ENCODE measurements at places on chromosomes 4 and X.
A peak's percentile ranks its signal among the peaks of the same experiment; 100 is the strongest.

- DNase-seq = no peak
Measured at GRCh38 chr4:143473334-143474126, 40.0 kb upstream of the SMARCA5 start.

- peak; percentile 8 for DNase-seq
Measured at GRCh38 chr4:37188100-37188499, 56.4 kb upstream of the NWD2 start.

DNA sequence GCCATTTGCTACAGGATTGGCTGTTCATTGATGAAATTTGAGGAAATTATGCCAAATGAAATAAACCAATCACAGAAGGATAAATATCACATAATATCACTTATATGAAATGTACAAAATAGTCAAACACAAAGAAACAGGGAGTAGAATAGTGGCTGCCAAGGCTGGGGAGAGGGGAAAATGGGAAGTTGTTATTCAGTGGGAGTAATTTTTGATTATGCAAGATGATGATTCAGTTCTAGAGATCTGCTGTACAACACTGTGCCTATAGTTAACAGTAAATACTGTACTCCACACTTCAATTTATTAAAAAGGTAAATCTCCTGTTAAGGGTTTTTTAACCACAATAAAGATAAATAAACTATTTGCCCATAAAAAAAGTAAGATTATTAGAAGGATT lies 101.1 kb downstream of the TMA16 start:
- DNase-seq = no peak

GRCh38 chr4:150211016-150211415 lies 132.8 kb downstream of the DCLK2 start:
- DNase-seq = no peak

DNA sequence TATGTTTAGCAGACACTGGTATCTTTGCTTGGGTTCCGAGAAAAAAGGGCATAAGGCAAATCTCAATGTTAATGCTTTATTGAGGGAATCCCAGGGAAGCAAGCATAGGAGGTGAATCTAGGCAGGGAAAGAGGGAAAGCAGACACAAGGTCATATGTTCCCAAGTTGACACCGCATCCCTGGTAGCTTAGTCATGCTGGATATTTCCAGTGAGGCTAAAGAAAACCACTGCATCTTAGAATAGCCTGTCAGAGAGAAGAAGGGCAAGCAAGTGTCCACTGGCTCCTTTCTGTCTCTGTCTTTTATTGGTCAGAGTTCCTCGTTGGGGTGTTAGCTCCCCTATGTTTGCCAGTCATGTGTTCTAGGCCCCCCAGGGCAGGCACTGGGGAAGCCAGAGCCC lies 104.7 kb downstream of the NKX6-1 start:
- DNase-seq = no peak

DNA sequence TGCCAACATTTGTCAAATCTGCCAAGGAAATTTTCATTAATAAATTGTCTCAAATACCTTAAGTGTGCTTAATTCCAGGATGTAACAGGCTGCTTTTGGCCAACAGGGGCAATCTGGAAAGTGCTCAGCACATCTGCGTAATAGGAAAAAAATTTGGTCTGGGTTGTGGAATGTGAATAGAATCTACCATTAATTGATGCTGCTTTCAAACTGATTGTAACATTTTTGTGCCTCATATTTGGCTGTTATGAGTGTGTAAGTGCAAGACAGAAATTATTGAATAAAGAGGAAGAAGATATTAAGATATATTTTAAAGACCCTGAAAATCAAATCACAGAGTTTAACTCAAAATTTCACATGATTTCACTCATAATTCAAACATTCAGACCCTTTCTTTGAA lies 41.1 kb downstream of the REELD1 start:
- DNase-seq = no peak

GRCh38 chr4:119810001-119810400 lies 181.4 kb upstream of the PDE5A start:
- DNase-seq = no peak

DNA sequence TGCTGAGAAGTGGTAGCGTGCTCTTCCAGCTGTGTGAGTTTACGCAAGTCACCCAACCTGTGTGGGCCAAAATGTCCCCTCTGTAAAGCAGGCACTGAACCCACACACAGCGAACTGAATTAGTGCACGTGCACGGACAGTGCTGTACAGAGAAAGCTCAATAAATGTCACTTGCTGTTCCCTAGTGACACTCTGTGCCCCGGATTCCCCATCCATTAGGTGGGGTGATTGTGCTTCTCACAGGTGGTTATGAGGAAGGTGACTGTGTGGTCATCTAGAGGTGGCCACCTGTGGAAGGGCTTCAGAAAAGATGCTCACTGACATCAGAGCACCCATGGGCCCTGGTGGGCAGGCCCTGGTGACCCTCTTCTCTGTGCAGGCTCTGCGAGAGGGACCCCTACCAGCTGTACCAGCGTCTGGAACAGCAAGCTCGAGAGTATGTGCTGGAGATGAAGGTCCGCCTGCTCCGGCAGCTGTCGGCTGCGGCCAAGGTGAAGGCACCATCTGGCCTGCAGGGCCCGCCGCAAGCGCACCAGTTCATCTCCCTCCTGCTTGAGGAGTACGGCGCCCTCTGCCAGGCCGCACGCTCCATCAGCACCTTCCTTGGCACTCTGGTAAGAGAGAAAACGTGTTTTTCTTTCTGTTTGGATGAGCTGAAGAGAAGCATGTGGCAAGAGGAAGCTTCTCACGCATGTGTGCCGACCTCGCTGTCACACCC lies 94.3 kb downstream of the FAM193A start:
- DNase-seq = no peak

GRCh38 chr4:20474119-20474518 lies 222.4 kb downstream of the SLIT2 start:
- DNase-seq = no peak

GRCh38 chr4:128835498-128836222 lies 26.2 kb downstream of the JADE1 start:
- no peak for DNase-seq

DNA sequence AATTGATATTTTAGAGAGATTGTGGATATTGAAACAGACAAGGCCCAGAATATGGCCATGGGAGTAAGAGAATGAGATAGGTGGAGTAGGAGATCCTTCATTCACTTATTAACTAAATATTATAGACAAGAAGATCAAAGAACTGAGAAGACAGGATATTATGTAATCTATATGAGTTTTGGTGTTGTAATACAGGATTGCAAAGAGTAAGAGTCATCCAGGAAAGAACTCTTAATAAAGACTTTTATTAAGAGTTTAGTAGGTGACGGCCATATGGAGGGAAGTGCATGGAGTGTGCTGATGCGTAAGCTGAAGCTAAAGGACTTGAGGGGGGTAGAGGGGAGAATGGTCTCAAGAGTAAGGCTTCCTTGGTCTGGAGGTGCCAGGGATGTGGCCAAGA lies 153.7 kb downstream of the VEGFC start:
- DNase-seq = no peak

DNA sequence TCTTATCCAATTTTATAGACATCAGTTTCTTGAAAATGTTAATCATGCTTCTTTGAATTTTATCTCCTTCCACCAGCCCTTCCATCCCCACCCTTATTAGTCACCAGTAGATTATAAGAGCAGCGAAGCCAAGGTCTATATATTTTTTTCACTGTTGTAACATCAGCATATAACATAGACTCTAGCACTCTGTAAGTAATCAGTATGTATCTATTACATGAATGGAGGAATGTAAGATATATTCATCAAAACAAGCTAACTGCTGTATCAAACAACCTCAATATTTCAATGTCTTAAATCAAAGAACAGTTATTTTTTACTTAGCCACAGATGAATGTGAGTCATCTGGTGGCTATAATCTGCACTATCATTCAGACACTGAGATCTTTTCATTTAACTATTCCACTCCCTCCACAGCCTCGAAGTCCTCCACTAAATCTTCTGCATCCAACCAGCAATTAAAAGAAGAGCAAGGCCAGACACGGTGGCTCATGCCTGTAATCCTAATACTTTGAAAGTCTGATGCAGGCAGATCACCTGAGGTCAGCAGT lies 178.9 kb downstream of the CENPC start:
- no peak for DNase-seq

GRCh38 chr4:119933606-119934005 lies 133.0 kb downstream of the MAD2L1 start:
- no peak for DNase-seq

DNA sequence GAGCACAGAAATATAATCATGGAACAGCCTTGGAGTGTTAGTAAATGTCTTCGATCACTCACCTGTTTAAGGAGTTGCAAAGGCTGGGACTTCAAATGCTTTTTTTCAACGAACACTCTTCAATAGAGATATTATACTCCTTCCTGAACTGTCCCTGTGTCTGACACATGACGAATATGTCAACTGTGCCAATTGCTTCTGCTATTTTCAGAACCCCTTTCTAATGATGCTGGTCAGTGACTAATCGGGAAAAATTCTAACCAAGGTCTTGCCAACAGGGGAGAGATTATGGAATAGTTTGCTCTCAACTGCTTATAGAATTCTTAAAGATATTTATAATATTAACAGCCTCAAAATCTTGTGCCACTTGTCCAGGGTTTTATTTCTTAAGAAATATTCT lies 8.5 kb upstream of the KLHL34 start:
- no peak for DNase-seq

- DNase-seq = no peak
Measured at GRCh38 chr4:48254381-48255071, 15.1 kb downstream of the TEC start.

DNA sequence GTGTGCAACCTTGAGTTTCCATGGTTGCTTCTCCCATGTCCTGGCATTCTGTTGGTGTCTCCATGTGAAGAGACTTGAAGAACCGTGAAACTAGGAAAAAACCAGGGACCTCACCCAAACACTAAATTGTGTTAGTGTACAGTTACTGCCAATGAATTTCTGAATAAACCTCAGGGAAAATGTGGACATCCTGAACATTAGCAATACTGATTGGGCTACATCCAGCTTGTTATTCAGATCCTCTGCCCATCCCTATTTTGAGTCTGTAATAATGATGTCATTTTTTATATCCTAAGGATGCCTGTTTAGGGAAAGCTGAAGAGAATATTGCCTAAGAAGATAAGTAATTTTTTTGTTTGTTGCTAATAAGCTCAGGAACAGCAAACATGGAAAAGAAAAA lies 262.7 kb downstream of the TMA16 start:
- DNase-seq = no peak

- DNase-seq = peak; percentile 57
Measured at GRCh38 chr4:23333946-23334878, 555.6 kb downstream of the PPARGC1A start.

DNA sequence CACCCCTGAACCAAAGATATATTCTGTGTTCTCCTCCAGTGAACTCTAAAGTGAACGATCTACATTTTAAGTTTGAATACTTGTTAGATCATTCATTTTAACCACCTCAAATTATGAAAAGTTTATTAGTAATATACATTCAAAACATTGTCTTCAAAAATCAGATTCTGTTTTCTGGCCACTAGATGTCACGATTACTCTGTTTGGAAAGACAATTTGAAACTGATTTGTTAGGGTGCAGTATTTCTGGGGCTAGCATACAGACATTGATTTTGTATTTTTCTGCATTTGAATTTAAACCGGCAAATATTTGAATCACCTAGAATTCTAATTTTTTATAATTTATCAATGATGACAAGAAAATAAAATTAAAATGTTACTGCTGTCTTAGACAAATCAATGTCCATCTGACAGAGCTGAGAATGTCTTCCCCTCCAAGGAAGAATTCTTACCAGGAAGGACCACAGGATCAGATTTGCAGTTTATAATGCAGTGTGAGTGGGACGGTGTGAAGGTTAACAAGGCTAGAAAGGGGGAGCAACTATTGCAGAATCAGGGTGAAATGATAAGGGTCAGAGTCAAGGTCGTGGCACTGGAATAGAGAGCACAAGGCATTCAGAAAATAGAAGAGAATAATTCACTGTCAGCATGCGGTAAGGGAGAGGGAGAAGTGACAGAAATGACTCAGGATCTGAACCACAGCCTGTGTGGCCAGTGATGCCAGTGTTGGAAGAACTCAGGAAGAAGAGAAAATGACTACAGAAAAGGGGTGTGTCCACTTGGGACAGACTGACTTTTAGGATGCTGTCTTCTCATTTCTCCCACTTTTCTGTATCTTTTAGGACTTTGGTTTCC lies 91.6 kb downstream of the ANXA10 start:
- DNase-seq = peak; percentile 12

DNA sequence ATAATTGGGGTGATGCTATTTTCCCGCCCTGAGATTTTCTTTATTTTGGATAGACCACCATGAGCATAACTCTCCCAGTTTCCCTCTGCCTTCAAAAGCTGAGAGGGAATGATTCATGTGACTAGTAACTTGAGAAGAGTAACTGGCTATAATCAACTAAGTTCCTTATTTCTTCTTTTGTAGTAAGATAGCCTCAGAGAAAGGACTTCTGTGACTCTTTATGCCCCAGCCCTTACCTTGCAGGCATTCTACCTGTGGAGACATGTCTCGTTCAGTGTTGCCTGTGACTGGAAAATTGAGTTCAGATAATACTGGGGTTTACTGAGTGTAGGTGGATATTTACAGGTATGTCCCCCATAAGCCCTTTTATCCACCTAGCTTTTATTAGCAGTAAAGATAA lies 715.4 kb upstream of the HS3ST1 start:
- no peak for DNase-seq

- no peak for DNase-seq
Measured at GRCh38 chrX:28609917-28610613, 22.8 kb downstream of the IL1RAPL1 start.

GRCh38 chr4:26484516-26484915 lies 5.8 kb downstream of the CCKAR start:
- no peak for DNase-seq

GRCh38 chrX:48848847-48849246 lies 13.4 kb upstream of the PCSK1N start:
- no peak for DNase-seq

- no peak for DNase-seq
Measured at GRCh38 chr4:119210775-119211174, 1.7 kb upstream of the USP53 start.

GRCh38 chr4:112889619-112890527 lies 159.6 kb upstream of the ANK2 start:
- DNase-seq = no peak

DNA sequence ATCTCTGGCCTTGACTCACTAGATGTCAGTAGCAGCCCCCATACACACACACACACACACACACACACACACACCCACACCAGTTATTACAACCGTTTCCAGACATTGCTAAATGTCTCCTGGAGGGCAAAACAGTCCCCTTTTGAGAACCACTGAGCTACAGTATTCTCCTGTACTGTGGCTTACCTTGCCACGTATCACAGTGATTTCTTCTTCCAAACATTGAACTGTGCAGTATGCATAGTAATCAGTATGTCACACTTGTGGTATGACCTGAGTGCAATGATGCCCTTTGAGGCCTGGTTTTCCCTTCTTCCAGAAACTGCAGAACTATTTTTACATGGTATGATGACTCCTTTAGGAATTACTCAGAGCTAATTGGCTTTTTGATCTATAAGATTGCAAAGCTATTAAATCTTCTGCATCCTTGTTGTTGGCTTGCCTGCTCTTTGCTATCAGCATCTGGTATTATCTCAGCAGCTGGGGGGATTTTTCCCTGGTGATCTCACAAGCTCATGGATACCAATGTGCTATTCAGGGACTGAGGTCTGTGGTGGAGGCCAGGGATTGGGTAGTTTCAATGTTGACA lies 3.6 kb upstream of the THOC2 start:
- DNase-seq = no peak

GRCh38 chr4:103095080-103095479 lies 4.6 kb downstream of the BDH2 start:
- no peak for DNase-seq

Measured in activated CD4-positive, alpha-beta T cell treated with anti-CD3 and anti-CD28 coated beads, Interleukin-2, amount 50 U/mL, for 16 hours (primary cell).